ENCODE measurements at places on chromosomes 13 and 19.
A peak's percentile ranks its signal among the peaks of the same experiment; 100 is the strongest.

GRCh38 chr13:20441879-20442278, 83.8 kb downstream of the CRYL1 start:
- no peak for DNase-seq

DNA sequence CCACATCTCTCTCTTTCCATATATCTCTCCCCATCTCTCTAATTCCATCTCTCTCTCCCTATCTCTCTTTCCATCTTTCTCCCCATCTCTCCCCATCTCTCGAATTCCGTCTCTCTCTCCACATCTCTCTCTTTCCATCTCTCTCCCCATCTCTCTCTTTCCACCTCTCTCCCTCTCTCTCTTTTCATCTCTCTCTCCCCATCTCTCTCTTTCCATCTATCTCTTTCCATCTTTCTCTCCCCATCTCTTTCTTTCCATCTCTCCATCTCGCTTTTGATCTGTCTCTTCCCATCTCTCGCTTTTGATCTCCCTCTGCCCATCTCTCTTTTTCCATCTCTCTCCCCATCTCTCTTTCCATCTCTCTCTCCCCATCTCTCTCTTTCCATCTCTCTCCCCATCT, 25.6 kb downstream of the ADGRE3 start:
- no peak for DNase-seq

DNA sequence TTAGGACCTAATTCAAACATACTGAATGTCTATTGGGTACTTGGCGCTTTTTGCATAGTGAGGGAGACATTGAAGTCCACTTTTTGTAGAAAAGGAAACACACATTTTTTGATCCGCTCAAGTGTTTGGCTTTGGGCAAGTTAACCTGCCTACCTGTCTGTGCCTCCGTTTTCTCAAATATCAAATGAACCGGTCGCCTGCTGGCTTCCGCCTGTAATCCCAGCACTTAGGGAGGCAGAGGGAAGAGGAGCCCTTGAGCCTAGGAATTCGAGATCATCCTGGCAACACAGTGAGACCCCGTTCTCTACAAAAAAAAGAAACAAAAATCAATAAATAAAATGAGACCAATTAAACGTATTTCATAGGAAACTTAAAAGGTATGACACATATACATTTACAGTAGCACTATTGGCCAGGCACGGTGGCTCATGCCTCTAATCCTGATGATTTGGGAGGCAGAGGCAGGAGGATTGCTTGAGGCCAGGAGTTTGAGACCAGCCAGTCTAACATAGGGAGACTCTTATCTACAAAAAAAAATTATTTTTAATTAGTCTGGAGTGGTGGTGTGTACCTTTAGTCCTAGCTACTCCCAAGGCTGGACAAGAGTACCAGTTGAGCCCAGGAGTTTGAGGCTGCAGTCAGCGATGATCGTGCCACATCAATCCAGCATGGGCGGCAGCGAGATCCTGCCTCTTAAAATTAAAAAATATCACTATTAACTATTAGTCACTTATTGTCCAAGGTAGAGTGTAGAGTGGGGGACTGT, 1.3 kb downstream of the RAD23A start:
- DNase-seq = no peak

- DNase-seq = no peak
These were observed 3.1 kb upstream of the SHISA2 start for GRCh38 chr13:26054896-26055295.

- peak; percentile 88 for DNase-seq
These were observed 7.9 kb upstream of the PEAK3 start for GRCh38 chr19:2289714-2290435.

DNA sequence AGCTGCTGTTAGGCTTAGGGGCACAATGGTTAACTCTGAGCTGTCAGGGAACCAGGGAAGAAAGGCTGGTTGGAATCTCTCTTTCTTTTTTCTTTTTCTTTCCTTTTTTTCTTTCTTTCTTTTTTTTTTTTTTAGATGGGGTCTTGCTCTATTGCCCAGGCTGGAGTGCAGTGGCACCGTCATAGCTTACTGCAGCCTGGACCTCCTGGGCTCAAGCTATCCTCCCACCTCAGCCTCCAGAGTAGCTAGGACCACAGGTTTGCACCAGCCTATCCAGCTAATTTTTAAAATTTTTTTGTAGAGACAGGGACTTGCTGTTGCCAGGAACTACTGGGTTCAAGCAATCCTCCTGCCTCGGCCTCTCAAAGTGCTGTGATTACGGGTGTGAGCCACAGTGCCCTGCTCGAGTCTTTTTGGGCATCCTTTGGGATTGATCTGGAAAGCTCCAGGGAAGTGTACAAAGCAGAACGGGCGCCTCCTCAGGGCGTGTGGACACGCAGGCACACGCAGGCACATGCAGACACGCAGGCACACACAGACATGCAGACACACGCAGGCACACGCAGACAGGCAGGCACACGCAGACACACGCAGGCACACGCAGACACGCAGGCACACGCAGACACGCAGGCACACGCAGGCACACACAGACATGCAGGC, 99.2 kb downstream of the GADD45B start:
- no peak for DNase-seq

GRCh38 chr13:26946684-26947343, 186.2 kb upstream of the GPR12 start:
- DNase-seq = peak; percentile 26

DNA sequence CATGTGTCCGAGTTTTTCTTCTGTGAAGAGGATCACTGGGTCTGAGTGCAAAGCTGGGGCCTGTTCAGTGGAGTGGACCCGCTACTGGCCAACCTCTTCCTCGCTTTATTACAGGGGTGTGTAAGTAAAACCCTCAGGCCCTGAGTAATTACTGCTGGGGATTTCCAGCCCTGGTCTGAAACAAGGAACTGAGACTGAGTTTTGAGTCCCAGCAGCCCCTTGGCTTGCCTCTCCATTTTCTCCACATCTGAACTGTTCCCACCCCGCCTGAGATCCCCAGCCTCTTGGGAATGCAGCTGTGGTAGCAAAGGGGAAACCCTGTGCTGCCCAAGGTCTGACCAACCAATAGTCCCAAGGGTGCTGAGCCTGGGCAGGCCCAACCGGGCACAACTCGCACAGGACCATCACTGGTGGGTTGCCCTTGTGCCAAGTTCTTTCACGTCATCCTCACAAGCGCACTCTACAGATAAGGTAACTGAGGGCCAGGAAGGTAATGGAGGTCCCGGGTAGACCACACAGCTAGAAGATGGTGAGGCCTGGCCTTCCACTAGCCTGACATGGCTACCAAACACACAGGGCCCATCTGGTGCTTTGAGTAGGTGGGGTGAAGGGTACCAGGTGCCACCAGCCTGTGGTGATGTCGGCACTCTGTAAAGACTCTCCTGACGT, 13.7 kb upstream of the SLC35E1 start:
- DNase-seq = peak; percentile 92

- DNase-seq = no peak
These were observed 2.0 kb downstream of the UHRF1 start for GRCh38 chr19:4911314-4911713.

Data from suppressor macrophage (primary cell).